SJSA1 (cell line): ENCODE measurements at places on chromosomes 5 and 9. TPM values are rescaled to one million over a fixed set of nuclear protein-coding genes. Genes with fewer than 3 reads are reported as not detected.

MYOZ3 gene
- total RNA-seq = 0.82 TPM in 1 of 2 replicates, not detected in the other

DNA sequence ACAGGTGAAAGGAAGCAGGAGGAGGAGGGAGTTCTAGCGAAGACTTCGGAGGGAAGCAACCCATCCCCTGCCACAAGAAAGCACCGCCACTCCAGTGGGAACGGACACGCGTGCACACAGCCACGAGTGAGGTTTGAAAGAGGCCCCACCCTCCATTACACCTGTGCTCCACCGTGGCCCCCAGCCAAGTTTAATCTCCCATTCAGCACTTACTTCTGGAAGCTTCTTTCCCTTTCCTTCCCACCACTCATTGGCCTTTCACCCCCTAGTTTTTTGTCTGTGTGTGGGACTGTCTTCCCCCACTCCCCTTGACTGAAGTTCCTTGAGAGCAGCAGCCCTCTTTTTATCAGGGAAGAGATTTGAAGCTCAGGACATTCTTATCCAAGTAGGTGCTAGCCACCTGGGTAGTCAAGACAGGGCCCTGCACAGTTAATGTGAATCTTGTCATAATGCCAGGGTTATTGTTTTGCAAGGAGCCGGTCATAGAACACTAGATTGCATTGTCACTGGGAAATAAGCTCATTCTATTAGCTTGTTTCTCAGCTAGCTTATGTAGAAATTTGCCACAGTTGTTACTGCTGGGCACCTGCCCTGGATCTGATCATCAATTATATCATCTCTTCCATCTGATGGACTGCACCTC, 256.0 kb downstream of the DOCK8 start:
- DNase-seq = no peak

- DNase-seq = no peak
Observed at GRCh38 chr9:37374892-37375291, 47.6 kb upstream of the GRHPR start.

DNA sequence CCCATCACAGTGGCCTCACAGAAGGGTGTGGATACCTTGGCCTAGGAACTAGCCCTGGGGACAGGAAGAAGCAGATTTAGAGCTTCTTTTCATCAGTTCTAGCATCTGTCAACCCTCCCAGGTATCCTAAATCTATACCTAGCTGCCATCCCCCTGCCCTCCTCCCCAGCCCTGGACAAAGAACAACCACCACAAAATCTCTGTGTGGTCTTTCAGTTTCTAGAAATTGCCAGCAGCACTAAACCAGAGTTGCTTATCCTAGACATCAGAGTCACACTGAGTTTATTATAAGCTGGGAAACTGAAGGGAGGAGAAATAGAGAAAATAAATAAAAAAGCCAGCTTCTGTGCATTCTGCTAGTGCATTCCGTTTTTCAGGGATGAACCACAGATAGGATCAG, 14.6 kb downstream of the CCDC180 start:
- DNase-seq = no peak

GRCh38 chr9:36934478-36935065, 99.5 kb downstream of the PAX5 start:
- no peak for DNase-seq
